ENCODE measurements at places on chromosomes 12 and 14. TPM values are rescaled to one million over a fixed set of nuclear protein-coding genes. Genes with fewer than 3 reads are reported as not detected.
A peak's percentile ranks its signal among the peaks of the same experiment; 100 is the strongest.

GRCh38 chr14:80605536-80605935 is 336.0 kb downstream of the CEP128 start:
- no peak for DNase-seq

GRCh38 chr14:55610713-55611370 is 30.8 kb downstream of the KTN1 start:
- DNase-seq = no peak

GRCh38 chr12:49644620-49644994 is 21.2 kb downstream of the PRPF40B start:
- peak; percentile 78 for DNase-seq

DNA sequence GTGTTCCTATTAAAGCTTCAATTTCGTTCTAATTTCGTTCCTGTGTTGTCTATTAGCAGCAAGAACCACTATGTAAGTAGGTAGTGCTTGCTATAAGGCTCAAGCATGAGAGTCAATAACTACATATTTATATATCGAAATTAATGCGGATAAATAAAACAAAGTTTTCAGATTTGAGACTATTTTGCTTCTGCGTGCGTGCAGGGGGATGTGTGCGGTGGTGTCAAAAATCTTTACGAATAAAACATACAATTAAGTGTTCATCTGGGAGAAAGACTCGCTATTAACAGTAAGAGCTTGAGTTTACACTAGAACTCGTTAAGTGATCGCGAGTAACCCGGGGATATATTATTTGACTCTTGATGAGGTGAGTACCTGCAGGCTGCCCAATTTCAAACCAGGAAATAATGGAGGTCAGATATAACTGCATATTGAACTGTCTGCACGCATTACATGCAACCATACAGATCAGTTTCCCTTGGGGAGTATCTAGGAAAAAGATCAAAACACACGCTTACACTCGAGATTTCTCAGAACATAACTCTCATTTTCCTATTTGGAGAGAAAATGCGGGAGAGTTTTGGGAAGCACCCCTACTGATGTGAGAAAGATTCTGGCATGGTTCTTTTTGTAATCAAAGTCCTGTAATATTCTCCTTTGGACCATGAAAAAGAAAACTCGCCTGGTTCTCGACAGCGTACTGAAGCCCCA is 813 bp downstream of the TWF1 start:
- no peak for DNase-seq

DNA sequence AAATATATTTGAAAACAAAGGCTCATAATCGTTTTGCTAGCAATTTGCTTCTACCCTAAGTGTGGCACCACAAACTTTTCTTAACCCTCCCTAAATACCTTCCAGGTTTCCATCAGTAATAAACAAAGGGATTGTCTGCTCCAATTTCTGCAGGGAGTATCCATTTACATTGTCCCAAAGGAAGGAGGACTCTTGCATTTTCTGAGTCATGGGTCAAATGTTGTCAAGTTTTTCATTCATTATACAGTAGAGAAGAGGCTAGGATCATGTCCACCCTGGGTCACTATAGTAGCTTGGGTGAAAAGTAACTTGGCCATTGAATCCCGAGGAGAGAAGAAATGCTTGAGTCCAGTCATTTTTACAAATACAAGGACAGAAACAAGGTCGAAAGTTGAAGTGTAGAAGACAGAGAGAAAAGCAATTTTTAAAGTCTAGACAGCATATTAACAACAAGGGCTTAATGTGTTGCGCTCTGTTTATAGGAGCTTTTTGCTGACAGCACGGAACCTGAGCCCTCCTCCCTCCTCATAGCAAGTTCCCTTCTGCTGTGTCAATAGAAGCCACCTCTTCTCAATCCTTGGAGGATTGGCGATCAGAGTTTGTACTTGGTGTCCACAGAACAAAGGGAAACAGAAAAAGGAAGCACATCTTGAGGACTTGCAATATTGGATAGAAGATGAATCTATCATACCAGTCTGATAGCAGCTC is 53.1 kb downstream of the TMEM30B start:
- DNase-seq = no peak

GRCh38 chr12:111369496-111370220 is 763 bp upstream of the PHETA1 start:
- DNase-seq = no peak

DNA sequence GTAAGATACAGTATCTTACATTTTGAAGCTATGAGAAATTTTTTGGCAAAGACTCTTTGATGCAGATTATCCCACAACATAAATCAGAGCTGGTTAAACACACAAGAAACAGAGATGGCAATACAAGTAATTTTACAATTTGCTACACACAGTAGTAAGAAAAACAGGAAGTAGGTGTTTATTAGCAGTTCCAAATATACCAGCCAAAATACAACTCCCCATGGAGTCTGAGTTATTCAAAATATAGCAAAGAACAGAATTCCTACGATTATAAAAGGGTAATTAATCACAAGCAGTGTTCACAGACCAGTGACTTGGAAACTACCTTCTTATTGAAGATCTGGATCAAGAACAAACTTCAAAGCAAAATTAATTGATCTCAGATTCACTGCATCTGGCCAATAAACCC is 83.9 kb downstream of the BMP4 start:
- DNase-seq = no peak

- DNase-seq = no peak
Observed at GRCh38 chr12:104575442-104576186, 118.9 kb downstream of the CHST11 start.

DNA sequence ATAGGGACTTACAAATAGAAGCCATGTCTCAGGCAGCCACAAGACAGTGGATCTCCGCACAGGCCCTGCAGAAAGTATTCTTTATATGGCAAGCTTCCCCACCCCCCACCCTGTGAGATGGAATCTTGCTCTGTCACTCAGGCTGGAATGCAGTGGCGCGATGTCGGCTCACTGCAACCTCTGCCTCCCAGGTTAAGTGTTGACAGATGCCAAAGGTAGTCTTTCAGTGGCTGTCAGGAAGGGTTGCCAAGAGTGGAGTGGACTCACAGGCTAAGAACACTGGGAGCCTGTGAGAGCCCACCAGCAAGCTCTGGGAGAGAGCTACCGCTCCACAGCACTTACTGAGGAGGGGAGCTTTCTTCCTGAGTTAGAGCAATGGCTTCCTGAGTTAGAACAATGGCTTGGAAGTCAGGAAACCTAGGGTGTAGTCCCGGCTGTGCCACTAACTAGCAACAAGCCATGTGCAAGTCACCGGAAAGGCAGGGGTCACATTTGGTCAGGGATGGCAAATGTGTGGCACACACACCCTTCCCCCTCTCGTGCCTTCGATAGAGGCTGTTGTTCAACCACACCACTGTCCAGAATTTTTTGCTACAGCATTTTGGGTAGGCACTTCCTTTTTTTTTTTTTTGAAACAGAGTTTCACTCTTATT is 2.6 kb downstream of the RNASE1 start:
- no peak for DNase-seq

GRCh38 chr14:57749267-57749666 is 116.6 kb downstream of the SLC35F4 start:
- no peak for DNase-seq

- DNase-seq = no peak
Observed at GRCh38 chr12:8887285-8887715, 27.0 kb upstream of the PHC1 start.

DNA sequence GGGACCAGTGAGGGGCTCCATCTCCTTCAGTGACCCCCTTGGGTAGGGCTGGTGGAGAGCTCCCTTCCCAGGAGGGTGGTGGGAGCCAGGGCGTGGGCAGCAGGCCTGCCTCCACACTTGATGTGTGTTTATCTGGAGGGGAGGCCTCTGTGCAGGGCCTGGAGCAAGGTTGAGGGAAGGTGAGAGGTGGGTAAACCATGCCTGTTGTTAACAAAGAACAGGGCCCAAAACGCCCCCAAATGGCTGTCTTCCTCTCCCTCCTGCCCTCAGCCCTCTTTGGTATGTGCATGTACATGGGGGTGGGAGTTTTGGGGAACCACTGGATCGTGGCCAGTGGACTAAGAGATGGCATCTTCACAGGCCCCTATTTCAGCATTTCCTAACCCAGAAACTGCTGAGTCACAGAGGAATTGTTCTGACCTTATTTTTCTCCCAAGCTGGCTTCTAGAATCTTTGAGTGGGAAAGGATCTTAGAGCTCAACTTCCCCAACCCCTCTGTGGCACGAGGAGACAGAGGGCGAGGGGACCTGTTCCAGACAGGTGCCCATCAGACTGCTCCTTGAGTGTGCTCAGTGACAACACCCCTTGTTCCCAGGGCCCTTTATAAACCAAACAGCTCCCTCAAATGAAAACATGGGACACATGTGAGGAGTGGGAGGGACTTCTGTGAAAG is 3.6 kb downstream of the SLC48A1 start:
- DNase-seq = no peak

- no peak for DNase-seq
Observed at GRCh38 chr12:129841251-129841650, 62.6 kb downstream of the TMEM132D start.

DNA sequence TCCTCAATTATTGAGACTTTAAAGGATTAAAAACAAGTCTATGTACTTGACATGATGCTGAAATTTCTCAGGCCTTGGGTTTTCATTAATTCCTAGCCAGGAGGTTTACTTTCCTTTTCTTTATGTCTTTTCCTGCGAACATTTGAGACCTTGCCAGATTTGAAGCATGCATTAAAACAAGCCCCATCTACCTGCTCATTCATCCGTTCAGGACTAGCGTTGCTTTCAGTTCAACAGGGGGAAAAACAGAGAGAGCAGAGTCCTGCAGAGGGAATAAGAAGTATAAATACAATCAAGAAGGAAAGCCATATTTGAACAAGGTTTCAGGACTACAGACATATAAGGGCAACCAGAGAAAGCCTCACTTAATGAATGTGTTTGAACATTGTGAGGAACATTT is 542.4 kb downstream of the DIO2 start:
- DNase-seq = no peak

- DNase-seq = no peak
Observed at GRCh38 chr12:3935078-3935477, 61.9 kb upstream of the PARP11 start.

GRCh38 chr12:119153477-119154434 is 25.0 kb upstream of the HSPB8 start:
- no peak for DNase-seq

DNA sequence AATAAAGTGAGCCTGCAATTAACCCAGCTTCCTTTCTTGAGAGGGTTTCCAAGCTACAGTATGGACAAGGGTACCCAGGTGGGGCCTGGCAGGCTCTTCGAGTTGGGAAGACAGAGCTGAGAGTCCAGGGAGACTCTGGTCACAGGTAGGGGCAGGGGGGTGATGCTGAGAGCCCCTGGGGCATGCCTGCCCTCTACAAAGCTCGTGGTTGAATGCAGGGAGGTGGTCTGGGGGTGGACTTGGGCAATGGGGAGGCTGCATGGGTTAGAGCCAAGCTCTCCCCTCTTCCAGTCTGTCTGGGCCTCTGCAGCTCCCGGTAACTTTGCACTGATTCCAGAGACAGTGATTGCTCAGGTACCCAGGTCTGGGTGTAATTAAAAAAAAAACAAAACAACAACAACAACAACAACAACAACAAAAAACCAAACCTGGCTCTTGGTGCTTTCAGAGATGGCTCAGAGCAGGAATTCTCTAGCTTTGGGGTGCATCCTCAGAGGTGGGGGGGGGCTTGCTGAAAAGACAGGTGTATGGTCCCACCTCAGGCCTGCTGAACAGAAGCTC is 30.8 kb upstream of the PPP2R5C start:
- DNase-seq = no peak

GRCh38 chr12:53230108-53230845 is 1.7 kb downstream of the RARG start:
- no peak for DNase-seq

DNA sequence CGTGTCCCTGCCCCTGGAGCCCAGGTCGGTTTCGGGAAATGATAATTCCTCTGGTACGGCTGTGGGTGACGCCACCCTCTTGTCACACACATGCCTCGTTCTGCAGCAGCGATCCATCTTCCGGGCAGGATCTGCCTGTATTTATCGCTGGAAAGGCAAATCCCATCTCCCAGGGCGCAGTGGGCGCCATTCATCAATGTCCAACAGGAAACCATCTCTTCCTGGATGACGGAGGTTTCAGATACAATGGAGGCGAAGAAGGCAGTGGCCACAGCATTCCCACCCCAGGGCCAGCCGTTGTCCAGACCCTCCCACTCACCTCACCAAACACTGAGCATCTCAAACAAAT is 74.2 kb downstream of the NOC4L start:
- no peak for DNase-seq

DNA sequence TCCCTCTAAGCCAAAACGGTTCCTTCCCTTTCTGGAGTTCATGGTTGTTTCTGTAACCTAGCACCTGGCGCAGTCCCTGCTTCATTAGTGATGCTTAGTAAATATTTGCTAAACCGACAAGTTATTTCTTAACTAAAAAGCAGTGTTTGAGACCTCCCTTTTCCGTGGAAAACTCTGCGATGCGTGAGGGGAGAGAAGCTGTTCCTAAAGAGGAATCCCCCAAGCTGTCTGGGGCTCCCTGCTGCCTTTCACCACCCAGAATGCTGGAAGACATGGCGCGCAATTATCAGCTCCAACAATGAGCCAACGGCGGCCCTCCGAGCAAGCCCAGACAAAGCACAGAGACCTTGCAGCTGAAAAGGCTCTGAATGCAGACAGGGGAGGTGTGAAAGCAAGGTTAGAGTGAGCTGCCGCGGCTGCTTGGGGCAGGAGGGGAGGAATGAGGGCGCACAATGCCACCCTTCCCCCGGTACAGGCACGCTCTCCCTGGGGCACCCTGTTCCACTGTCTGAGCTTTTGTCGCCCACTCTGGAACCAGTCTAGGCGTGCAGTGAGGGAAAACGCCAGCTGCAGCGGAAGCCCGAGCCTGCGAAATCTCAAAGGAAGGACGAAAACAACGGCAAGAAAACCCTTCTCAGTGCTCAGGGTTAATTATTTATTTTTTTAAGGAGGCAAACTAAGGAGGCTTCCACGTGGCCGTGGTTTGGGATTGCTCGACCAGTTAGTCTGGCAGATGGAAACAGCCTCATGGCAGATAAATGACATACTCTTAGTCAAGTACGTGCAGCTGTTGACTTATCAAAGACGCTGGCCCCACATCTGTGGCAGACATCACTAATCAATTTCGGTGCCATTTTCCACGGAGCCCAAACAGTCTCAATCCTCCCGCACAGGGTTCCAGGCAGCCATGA is 66.3 kb downstream of the RBM19 start:
- DNase-seq = no peak

DNA sequence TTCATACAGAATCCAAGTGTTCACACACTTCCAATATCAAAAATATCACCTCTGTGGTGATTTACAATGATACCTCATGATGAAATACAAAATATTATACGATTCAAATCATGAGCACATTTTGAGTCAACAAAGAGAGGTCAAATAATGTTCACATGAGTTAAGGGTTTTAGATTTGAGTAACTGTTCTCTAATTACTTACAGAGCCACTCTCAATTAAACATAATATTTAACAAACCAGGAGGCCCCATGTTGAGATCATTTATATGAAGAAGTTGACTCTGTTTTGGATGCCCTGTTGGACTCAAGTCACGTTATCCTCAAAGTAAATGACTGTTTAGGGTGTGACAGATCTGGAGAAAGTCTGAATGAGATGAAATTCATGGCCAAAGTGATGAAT is 53.5 kb downstream of the NUAK1 start:
- no peak for DNase-seq

Gene SMIM41
- not detected for total RNA-seq

Gene MDM1
- 20.0 TPM for total RNA-seq

Gene ZC2HC1C
- 0.56 TPM for total RNA-seq

Gene TMEM132C
- total RNA-seq = not detected

Gene AGAP2
- total RNA-seq = 22.6 TPM

All from activated naive CD8-positive, alpha-beta T cell treated with anti-CD3 and anti-CD28 coated beads for 36 hours (primary cell).